Coronary artery (tissue), 2 donors: ENCODE measurements at places on chromosomes 2 and 18.

GRCh38 chr2:71926089-71926447, 221.6 kb downstream of the CYP26B1 start:
- peak; percentile 68 for DNase-seq

DNA sequence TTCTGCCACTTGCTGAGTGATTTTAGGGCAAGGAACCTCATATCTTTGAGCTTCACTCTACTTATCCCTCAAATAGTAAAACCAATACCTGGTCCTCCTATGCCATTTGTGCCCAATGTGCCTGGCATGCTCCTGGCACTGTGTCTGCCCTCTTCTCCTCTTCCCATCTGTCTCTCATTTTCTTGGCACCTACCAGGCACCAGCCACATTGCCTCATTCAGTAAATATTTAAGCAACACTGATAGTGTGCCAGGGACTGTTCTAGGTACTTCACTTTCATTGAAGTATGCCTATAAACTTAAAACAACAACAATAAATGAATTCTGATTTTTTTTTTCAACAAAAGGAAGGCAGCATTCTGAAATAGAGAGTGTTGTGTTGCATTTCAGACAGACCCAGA, 15.1 kb upstream of the BOD1L2 start:
- no peak for DNase-seq

- DNase-seq, result no peak
Observed at GRCh38 chr2:7969756-7970515, 711.9 kb upstream of the ID2 start.

- DNase-seq, result no peak
Observed at GRCh38 chr2:19131871-19132270, 226.6 kb downstream of the OSR1 start.

GRCh38 chr2:42799881-42800280, 7.5 kb upstream of the HAAO start:
- DNase-seq, result no peak

- no peak for DNase-seq
Observed at GRCh38 chr2:48315896-48316194, 214.1 kb upstream of the STON1 start.

GRCh38 chr2:21866316-21866715, 742.5 kb downstream of the TDRD15 start:
- DNase-seq, result no peak

DNA sequence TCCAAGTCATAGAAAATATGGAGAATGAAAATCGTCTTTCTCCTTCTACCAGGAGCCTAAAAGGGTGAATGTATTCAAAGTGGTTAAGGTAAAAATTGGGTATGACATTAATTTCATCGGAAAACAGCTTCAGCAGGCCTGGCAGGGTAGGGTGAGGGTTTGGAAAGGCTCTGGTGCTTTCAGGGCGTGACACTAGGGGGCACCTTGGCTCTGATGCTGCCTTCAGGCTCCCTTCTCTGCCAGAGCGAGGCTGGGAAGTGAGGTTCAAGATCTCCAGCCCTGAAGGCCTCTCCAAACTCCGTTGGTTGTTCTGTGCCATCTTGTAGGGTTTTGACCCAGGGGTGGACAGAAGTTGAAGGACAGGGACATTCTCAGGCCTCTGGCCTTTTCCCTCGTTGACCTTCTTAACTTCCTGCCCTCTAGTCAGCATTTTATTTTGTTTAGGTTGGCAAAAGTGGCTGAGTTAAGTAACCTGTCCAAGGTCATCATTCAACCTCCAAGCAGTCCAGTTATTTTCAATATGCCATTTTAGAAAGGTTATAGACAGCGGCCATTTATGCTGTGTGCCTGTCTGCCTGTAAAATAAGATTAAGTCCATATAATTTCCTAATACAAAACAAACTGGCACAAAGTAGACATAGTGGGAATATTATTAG, 40.3 kb downstream of the EML6 start:
- no peak for DNase-seq
